ENCODE measurements at places on chromosomes 4 and X. TPM values are rescaled to one million over a fixed set of nuclear protein-coding genes. Genes with fewer than 3 reads are reported as not detected.
A peak's percentile ranks its signal among the peaks of the same experiment; 100 is the strongest.

DNA sequence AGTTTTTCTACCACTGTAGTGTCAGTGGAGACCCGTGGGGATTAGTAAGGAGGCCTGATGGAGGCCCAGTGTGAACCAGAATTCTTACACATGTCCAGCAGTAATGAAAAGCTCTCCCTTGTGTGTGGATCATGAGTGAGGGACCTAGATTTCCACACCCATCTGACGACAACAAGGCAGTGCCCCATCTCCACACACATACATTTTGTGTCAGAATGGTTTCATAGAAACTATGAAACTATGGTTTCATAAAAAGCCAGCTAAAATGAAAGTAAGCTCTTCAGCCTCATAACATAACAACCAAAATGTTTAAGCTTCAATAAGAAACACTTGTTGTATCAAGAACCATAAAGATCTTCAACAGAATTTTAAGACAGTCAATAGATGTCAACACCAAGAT, 884.5 kb upstream of the ADGRL3 start:
- no peak overlapping the region for H3K27ac ChIP-seq
- no peaks in the 10 kb centered on the region for H3K27me3 ChIP-seq
- H3K4me3 ChIP-seq: no peak overlapping the region
- no peaks in the 10 kb centered on the region for H3K36me3 ChIP-seq
- no peak for DNase-seq
- peaks cover 17% of the 10 kb centered on the region for H3K4me1 ChIP-seq

The SH3RF1 gene
- total RNA-seq: 25.2 TPM

The SYTL5 gene
- 0.26 TPM for total RNA-seq

DNA sequence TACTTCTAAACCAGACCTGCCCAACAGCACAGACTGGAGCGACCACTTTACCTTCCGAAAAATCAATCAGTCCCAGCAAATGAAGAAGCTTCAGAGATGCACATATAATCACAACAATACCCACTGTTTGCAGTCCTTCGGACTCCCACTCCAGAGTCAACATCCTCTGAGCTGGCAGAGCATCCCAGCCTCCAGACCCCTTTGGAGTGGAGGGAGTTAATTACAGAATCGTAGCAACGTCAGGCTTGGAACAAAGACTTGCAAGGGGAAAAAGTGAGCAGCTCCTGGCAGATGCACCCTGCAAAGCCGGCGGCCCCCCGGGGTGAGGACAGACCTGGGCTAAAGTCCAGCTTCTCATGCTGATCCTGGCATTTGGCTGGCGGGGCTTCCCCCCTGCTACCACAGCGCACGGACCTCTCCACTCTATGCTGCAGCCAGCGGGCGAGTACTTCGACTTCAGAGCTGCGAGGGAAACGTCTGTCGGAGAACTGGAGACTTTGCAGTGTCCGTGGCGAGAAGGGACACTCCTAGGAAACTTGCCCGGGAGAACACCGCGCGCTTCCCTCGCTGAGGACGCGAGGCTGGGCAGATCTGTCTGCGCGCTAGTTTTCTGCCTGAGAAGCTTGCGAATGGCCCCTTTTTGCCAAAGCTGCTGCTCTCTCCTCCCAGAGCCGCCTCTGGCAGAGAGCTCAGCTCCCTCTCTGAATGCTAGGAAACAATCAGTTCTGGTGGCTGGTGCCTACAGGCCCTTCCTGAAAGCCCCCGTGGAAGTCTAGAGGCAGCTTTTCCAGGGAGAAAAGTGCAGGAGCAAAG, 283.7 kb downstream of the PACRGL start:
- H3K27ac ChIP-seq: no peak overlapping the region
- no peaks in the 10 kb centered on the region for H3K4me1 ChIP-seq
- H3K36me3 ChIP-seq: no peaks in the 10 kb centered on the region
- H3K4me3 ChIP-seq: no peak overlapping the region
- peaks cover 14% of the 10 kb centered on the region for H3K27me3 ChIP-seq

DNA sequence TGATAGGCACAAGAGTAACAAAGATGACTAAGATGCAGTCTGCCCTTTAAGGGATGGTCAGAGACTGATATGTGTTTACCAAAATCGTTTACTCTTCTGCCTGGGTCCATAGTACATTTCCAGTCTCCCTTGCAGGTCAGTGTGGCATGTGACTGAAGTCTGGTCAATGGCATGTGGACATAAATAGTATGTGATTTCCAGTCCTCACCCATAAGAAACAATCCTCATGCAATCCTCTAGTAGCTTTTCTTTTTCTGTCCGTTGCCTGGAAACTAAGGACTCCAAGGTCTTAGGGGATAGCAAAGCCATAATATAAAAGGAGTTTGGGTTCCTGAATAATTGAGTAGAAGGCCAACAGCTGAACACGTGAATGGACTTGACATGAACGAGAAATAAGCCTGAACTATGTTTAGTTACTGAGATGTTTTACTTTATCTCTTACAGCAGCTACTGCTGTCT, 1.1 kb downstream of the SLC9B2 start:
- H3K36me3 ChIP-seq: no peaks in the 10 kb centered on the region
- peak overlapping the region; percentile 98 for H3K4me3 ChIP-seq
- H3K27ac ChIP-seq: peak overlapping the region; percentile 98

DNA sequence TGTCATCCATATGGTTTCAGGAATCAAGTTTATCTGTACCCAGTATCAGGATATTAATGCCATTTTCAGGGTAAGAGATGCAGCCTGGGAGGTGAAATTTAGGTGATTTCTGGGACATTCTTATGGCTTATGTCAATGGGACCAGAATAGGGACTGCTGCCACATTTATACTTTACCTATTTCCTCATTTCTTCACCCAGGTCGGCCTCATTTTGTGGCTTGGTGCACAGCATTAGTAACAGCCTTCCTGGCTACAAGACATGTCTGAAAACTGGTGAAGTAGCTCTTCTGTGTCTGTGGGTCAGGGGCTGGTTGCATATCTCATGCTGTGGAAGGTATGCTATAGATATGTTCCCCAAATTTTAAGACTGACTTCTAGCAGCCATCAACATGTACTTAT, 284.8 kb downstream of the AFF2 start:
- no peaks in the 10 kb centered on the region for H3K36me3 ChIP-seq
- no peaks in the 10 kb centered on the region for H3K27me3 ChIP-seq
- no peaks in the 10 kb centered on the region for H3K4me1 ChIP-seq
- no peak for DNase-seq
- H3K27ac ChIP-seq: no peak overlapping the region

- peaks cover 6% of the 10 kb centered on the region for H3K4me1 ChIP-seq
- H3K4me3 ChIP-seq: no peak overlapping the region
- DNase-seq: no peak
- H3K36me3 ChIP-seq: no peaks in the 10 kb centered on the region
Measured at GRCh38 chr4:179601671-179602070, 2159.4 kb upstream of the AGA start.

- H3K4me1 ChIP-seq: peaks cover 60% of the 10 kb centered on the region
- no peak overlapping the region for H3K4me3 ChIP-seq
- no peaks in the 10 kb centered on the region for H3K27me3 ChIP-seq
- H3K27ac ChIP-seq: peak overlapping the region; percentile 99
- peaks cover 2% of the 10 kb centered on the region for H3K36me3 ChIP-seq
Measured at GRCh38 chr4:52588097-52588496, 71.0 kb downstream of the USP46 start.

The VCX3A gene
- total RNA-seq: not detected

The RTL3 gene
- 0.28 TPM for total RNA-seq

DNA sequence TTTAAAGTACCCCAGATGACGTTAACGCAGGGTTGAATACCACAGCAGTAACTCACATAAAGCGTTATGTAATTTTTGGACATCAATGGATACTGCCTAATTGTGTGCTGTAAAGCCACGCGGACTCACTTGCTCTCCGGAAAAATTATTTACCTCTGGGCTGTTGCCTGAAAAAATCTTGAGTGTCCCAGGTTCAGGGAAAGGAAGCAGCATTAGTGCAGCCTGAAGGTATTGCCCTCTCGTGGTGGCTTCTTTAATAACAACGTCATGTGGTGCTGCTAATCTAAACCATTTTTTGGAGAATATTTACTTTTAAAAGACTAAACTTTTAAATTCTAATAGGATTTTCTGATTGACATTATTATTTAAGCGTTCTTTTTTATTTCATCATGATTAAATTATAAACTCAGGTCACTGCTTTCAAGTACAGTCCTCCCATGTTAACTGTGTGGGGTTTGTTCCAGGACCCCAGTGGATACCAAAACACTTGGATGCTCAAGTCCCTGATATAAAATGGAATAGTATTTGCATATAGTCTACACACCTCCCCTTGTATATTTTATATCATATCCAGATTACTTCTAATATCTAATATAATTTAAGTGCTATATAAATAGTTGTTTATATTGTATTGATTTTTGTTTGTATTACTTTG, 384.8 kb downstream of the FAM133A start:
- no peak overlapping the region for H3K27ac ChIP-seq
- no peaks in the 10 kb centered on the region for H3K27me3 ChIP-seq
- H3K4me3 ChIP-seq: no peak overlapping the region
- H3K4me1 ChIP-seq: no peaks in the 10 kb centered on the region

GRCh38 chr4:93710101-93710846, 118.3 kb upstream of the ATOH1 start:
- H3K4me3 ChIP-seq: no peak overlapping the region
- peaks cover 17% of the 10 kb centered on the region for H3K27me3 ChIP-seq
- DNase-seq: no peak
- H3K4me1 ChIP-seq: no peaks in the 10 kb centered on the region

DNA sequence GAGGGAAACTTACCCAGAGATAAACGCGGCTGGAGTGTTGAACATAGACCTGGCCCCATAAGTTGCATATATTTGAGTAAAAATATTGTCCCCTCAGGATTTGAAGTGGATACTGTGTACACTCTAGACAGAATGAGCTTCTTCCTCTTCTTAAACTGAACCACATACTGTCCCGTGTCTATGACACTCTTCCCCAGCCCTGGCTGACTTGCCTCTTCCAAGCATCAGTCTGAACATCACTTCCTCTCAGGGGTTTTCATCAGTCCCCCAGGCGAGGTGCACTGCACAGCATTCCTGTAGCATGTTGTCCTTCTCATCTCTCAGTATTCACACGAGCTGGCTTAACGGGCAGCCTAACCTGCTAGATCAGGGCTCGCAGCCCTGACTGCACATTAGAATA, 80.5 kb upstream of the TMEM150C start:
- peaks cover 21% of the 10 kb centered on the region for H3K4me1 ChIP-seq
- no peaks in the 10 kb centered on the region for H3K36me3 ChIP-seq
- H3K27ac ChIP-seq: no peak overlapping the region
- no peak overlapping the region for H3K4me3 ChIP-seq
- no peaks in the 10 kb centered on the region for H3K27me3 ChIP-seq
- no peak for DNase-seq

DNA sequence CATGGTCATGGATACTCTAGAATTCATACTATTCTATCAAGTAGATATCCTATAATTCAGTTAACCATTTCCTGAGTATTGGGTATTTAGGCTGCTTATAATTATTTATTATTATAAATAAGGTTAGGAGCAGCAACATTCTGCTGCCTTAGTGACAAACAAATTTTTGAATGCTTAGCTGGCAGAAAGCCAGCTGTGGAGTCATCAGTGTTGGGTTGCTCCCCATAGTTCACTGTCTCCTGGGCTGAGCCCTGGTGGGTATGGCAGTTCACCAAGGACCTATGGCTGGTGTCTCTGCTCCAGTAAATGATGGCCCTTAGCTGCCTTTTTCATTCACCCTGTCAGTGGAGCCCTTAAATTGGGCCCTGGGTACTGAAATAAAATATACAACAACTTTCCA, 61.8 kb downstream of the SMARCA5 start:
- no peaks in the 10 kb centered on the region for H3K27me3 ChIP-seq
- H3K4me3 ChIP-seq: no peak overlapping the region
- H3K27ac ChIP-seq: no peak overlapping the region
- no peaks in the 10 kb centered on the region for H3K36me3 ChIP-seq
- no peak for DNase-seq
- H3K4me1 ChIP-seq: no peaks in the 10 kb centered on the region

- H3K27ac ChIP-seq: no peak overlapping the region
- no peaks in the 10 kb centered on the region for H3K27me3 ChIP-seq
- H3K4me3 ChIP-seq: peak overlapping the region; percentile 82
- peak; percentile 92 for DNase-seq
- H3K4me1 ChIP-seq: peaks cover 26% of the 10 kb centered on the region
- H3K36me3 ChIP-seq: peaks cover 7% of the 10 kb centered on the region
Measured at GRCh38 chr4:47837094-47837907, 566 bp downstream of the CORIN start.

- no peaks in the 10 kb centered on the region for H3K27me3 ChIP-seq
- H3K36me3 ChIP-seq: no peaks in the 10 kb centered on the region
- H3K4me3 ChIP-seq: no peak overlapping the region
- peaks cover 3% of the 10 kb centered on the region for H3K4me1 ChIP-seq
Measured at GRCh38 chrX:149398027-149398426, 107.1 kb downstream of the IDS start.

DNA sequence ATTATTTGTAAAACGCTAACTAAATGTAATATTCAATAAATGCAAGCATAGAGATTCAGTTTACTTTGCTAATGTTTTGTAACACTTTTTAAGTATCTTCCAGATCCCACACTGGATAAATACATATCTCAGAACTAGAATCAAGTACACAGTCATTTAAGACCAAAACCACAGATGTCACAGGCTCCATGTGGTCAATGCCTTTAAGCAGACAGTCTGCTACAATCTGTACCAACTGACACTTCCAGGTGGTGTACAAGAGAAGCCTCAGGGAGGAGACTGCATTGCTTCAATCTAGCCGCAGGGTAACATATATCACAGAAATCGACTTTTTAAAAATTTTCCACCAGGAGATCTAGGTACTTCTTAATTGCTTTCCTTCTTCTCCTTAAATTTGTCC, 229.6 kb upstream of the DIAPH2 start:
- no peak for DNase-seq
- no peak overlapping the region for H3K4me3 ChIP-seq
- H3K27me3 ChIP-seq: peaks cover 8% of the 10 kb centered on the region
- H3K4me1 ChIP-seq: peaks cover 2% of the 10 kb centered on the region

DNA sequence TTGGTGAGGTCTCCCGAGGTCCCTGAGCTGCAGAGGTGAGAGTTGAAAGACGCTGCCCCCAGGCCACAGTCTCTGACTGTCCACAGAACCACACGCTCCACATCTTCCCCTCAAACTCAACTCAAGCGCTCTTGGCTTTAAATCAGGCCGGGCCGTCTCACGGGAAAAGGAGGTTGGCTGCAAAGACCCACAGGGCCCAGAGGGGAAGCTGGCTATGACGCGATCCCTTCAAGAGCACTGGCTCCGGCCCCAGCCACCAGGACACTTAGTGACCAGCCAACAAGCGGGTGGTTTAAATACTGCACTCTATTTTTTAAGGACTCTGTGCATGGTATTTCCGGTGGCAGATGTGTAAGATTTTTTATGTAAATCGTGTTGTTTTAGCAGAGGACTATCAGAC, 19.9 kb downstream of the LRPAP1 start:
- H3K4me1 ChIP-seq: no peaks in the 10 kb centered on the region
- no peak overlapping the region for H3K4me3 ChIP-seq
- H3K27me3 ChIP-seq: no peaks in the 10 kb centered on the region
- no peak overlapping the region for H3K27ac ChIP-seq
- no peak for DNase-seq
- peaks cover 38% of the 10 kb centered on the region for H3K36me3 ChIP-seq

The GPR82 gene
- total RNA-seq: not detected

The LGI2 gene
- total RNA-seq: 0.36 TPM

The PDE6B gene
- 2.3 TPM for total RNA-seq

The PLRG1 gene
- 59.6 TPM for total RNA-seq

DNA sequence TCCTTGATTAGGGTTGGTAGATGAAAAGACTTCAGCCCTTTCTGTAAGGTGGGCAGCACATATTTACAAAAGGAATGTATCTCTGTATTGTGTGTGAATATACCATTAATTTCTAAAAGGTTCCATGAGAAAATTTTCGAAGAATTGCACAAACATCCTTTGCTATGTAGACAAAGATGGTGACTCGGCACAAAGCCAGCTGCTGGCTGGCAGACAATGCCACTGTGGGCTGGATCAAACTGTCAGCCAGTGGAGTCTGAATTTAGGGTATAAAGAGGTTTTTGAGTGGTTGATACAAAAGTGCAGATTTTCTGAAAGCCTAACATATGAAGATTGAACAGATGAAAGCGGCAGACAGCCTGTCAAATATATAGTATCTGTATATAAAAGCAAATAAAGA, 5.6 kb upstream of the TXK start:
- no peak for DNase-seq
- H3K27me3 ChIP-seq: peaks cover 12% of the 10 kb centered on the region
- peaks cover 12% of the 10 kb centered on the region for H3K4me1 ChIP-seq

Data from chondrocyte (in vitro differentiated cells).